ENCODE measurements at places on chromosomes 6 and 20.

DNA sequence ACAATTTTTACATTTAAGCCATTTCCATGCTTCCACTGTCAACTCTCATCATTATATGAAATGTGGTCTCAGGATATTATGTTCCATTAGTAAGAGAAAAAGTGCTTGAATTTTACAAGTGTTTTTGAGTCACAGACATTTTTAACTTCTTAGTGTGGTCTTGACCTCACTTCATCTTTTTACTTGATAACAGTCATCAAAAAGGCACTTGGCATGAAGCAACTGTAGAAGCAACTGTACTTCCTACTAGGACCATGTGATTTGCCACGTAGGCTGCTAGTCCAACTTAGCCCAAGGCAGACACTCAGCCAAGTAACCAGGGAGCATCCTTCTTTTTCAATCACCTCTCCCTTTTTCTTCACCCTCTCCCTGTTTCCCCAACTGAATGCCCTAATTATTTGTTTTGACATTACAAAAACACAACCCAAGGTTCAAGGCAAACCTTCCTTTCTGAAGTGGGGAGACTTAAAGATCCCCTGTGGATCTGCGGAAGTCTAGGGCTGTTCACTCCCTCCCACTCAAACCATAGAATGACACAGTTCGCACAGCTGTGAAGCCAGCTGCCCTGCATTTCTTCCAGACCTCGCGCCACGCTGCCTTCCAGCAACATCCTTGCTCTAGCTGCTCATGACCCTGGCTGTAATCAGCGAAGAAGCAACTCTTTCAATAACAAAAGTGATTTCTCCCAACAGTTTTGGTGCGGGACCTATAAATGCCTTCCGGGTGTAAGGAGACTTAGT is 45.0 kb downstream of the PHACTR1 start:
- no peak for DNase-seq

DNA sequence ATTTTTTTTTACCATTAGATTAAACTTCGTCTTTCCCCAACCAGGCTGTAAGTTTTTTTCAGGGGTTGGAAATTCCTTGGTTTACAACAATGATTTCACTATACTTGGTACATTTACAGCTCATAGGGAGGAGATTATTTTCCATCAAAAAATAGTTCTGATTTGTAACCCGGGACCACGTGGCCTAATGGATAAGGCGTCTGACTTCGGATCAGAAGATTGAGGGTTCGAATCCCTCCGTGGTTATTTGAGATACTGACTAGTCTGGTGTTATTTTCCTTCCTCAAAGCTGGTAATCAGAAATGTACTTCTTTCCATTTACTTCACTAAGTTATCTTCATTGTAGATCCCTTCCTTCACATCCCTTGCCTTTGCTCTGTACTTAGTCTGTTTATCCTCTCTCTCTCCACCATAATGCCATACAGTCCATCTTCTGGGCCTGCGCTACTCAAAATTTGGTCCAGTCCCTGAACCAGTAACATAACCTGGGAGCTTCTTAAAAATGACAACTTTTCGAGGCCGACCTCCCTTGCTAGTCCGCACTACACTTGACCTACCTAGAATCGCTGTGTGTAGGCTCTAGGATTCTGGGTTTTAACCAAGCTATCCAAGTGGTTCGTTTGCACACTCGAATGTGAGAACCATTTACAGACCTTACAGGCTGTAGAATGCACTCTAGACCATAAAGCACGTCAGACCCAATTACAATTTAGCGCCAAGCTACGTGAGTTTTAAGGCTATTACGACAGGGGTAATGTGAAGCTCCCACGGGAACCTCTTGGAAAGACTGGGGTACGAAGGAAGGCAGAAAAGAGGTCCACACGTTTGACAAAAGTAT is 42.1 kb upstream of the BTN3A2 start:
- no peak for DNase-seq

GRCh38 chr6:156430386-156430785 is 346.8 kb upstream of the ARID1B start:
- DNase-seq, result no peak

DNA sequence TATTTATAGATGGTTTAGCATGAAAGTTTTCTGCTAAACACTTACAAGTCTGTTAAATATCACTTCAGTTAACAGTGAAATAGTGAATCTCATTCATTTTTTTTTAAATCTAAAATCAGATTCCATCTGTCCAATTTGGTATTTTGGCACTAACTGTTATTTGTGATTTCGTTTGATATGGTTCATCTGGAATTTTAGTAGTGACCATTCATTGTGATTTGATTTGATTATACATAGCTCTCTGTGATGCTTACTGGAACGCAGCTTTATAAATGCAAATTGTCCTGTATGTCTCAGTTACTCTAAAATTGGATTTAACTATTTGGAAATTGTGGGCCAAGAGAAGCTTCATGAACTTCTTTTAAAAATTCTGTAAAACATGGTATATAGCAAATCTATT is 571.5 kb downstream of the EYS start:
- no peak for DNase-seq

GRCh38 chr6:1636971-1637871 is 27.5 kb downstream of the FOXC1 start:
- DNase-seq, result no peak

DNA sequence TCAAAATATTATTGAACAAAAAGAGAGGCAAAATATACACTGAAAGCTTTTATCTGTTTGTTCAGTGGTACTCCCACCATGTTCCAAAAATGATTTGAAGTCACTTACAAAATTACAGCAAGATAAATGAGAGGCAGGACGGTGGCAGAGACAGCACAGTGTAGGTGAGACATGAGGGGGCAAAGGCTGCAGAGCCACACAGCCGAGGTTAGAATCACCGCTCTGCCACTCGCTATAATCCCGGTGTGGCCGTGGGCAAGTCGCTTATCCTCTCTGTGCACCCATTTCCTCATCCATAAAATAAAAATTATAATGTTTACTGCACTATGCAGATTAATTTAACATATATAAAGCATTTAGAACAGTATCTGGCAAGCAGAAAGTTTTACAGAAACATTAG is 140.1 kb upstream of the BEND6 start:
- DNase-seq, result no peak

- DNase-seq, result no peak
Observed at GRCh38 chr6:107509506-107509905, 19.6 kb downstream of the SOBP start.

DNA sequence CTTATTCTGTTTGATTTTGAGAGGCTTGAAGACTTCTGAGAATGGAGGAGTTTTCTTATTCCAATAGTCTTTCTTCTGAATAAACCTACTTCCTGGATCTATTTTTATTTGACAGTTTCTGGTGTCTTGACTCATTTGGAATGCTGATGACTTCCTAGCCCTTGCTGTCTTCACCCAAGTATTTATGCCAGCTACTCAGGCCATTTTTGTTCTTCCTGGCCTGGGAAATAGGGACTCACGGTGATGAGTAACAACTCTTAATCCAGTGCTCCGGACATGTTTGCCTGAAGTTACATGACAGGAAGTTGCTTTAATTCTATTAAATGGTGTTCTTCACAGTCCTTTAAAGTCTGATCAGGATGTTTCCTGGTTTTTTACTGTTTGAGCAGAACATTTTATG is 272.1 kb upstream of the EYS start:
- DNase-seq, result no peak

DNA sequence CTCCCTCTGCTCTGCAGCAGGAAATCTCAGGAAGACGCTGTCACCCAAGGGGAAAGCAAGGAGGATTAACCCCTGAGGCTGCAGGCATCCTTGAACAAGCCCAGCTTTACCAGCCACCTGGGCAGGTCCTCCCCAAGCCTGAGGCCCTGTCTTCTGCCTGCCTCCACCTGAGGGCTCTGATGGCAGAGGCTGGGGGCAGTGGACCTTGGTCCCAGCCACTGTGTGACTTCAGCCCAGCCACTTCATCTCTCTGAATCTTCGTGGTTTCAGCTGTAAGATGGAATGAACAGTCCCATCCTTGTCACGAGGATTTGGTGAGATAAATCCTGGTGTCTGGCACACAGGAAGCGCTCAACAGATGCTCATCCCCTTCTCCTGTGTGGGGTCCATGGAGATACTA is 8.5 kb upstream of the VSTM2L start:
- DNase-seq, result no peak

DNA sequence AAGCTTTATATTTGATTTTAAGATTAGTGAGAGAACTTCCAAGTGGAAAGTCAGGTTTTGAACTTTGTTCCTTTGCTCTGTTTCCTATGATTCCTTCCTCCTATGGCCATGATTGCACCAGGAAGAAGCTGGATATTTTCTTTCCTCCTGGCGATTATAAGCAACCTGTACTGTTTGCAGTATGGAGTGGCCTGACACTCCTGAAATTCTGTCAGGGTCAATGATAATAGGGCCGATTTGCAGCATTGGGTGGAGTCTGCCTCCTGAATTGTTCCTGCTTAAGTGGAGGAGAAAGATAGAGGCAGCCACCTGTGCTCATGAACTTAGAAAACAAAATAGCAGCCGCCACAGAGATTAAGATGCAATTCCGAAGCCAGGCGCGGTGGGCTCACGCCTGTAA is 9.8 kb upstream of the FAM217A start:
- no peak for DNase-seq

DNA sequence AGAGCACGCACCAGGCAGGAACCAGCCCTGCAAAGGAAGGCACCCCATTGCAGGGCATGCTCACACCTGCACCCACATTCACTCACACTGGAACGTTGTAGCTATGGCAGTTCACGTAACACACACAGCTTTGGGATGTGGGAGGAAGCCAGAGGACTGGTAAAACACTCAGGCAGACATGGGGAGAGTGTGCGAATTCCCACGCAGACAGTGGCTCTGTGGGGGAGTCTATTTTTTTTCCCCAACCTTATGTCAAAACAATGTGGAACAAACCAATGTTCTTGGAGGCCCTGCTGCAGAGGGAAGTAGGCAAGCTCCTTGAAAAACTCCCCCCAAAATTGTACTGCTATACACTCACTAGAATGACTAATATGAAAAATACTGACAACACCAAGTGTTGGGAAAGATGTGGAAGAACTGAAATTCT is 91.0 kb downstream of the PPP1R14C start:
- DNase-seq, result no peak

DNA sequence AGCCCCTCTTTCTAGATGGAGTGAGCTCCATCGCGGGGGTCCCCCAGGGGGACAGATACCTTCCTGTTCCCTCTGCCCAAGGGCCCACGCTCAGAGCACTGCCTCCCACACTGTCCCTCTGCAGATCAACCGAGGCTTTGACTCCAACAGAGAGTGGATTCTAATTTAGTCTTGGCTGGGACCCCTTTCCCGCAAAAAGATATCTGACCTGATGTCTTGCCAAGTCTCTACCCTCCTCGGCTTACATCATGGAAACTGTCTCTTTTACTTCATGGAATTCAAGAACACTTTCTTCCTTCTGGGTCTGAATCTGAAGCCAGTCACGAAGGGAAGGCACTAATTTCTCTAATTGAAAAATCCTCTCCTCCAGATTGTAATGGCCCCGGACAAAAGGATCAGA is 278.0 kb downstream of the BMP7 start:
- DNase-seq, result no peak

DNA sequence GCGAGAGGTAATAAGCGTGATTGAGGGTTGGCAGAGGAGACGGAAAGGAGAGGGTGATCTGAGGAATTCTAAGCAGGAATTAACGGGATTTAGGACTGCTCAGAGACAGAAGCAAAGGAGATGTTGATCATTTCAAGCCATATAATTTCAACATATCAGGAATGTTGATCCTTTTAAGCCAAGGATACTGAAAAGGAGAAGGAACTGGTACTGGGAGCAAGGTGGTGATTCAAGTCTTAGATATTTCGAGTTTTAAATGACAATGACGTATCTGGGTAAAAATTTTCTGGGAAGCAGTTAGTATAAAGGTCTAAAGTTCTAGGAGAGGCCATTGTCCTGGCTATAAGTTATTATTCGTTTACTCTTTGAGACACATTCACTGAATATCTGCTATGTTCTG is 91.3 kb upstream of the OGFRL1 start:
- DNase-seq, result no peak

- DNase-seq, result no peak
Observed at GRCh38 chr6:164048840-164049516, 634.5 kb downstream of the QKI start.

DNA sequence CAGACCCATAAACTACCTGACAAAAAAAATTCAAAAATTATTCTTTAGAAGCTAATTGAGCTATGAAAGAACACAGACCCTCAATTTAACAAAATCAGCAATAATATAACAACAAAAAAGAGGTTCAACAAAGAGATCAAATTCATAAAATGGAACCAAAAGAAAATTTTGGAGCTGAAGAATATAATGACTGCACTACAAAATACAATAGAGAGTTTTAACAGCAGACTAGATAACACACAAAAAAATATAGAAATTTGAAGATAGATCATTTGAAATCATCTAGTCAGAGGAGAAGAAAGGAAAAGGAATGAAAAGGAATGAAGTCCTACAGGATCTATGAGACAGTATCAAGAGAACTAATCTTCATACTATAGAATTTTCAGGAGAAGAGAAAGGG is 422.1 kb downstream of the PAX1 start:
- no peak for DNase-seq

GRCh38 chr6:145491126-145491525 is 244.2 kb downstream of the EPM2A start:
- DNase-seq, result no peak

GRCh38 chr6:16337295-16337975 is 99.0 kb downstream of the GMPR start:
- DNase-seq, result no peak

GRCh38 chr6:92428448-92428847 is 990.9 kb downstream of the EPHA7 start:
- DNase-seq, result no peak

DNA sequence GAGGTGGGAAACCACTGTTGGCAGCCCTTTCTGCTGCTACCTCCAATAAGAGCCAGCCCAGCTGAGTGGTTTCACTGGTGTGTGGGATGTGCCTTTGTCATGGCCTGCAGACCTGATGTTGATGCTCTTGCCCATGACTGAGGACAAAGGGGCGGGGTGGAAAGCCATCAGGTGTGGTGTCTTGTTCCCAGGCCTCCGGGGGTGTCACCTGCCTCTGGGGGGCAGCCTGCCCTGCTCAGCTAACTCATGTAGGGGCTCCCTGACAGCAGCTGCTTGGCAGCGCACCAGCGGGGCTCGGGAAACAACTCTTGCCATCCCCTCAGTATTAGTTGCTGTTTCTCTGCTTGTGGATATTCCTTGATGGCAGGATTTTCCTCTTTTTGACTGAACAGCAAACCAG is 91.3 kb downstream of the LYRM2 start:
- DNase-seq, result no peak

DNA sequence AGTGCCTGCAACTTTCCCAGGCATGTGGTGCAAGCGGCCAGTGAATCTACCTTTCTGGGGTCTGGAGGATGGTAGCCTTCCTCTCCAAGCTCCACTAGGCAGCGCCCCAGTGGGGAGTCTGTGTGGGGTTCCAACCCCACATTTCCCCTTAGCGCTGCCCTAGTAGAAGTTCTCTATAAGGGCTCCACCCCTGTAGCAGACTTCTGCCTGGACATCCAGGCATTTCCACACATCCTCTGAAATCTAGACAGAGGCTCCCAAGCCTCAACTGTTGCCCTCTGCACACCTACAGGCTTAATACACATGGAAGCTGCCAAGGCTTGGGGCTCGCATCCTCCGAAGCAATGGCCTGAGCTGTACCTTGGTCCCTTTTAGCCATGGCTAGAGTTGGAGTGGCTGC is 321.6 kb downstream of the TFAP2A start:
- no peak for DNase-seq

GRCh38 chr20:44959638-44960102 is 527 bp downstream of the TOMM34 start:
- DNase-seq, result no peak

GRCh38 chr6:448296-449056 is 56.9 kb downstream of the IRF4 start:
- no peak for DNase-seq

- no peak for DNase-seq
Observed at GRCh38 chr20:57686931-57687652, 22.7 kb downstream of the PMEPA1 start.

Data from stimulated activated CD8-positive, alpha-beta memory T cell treated with anti-CD3 and anti-CD28 coated beads, Interleukin-7, amount 100 ng/mL, for 1 hour (primary cell).